IPS-NIHi11 (cell line): ENCODE measurements at places on chromosomes 7 and 10.

- no peak for DNase-seq
Measured at GRCh38 chr10:77680811-77681210, 43.2 kb upstream of the KCNMA1 start.

DNA sequence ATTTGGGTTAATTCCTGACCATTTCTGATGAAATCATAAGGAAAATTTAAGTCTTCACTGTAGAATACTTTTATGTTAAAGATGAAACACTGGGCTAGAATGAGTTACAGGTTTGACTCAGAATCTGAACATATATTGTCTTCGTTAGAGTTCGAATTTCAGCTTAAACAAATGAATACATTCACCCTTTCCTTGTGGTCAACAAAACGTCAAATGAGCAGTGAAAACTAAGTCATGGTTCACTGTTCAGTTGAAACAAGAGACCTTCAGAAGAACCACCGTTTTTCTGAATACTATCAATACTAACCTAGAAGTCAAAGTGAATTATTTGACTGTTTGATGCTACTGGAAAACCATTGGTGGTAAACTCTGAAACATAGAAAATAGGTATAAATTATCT, 235.2 kb upstream of the ZWINT start:
- no peak for DNase-seq

GRCh38 chr10:78473006-78473405, 439.3 kb downstream of the RPS24 start:
- DNase-seq: peak; percentile 80

DNA sequence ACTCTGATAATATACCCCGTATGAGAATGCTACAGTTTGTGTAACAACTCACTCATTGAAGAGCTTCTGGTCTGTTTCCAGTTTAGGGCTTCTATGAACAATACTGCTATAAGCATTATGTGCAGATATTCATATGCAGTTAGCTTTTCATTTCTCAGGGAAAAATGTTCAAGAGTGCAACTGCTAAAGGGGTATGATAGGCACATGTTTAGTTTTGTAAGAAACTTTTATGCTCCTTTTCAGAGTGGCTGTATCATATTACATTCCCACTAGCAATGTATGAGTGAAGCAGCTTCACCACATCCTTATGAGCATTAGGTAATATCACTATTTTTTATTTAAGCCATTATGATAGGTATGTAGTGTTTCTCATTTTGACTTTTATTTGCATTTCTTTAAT, 182.6 kb upstream of the CXCL12 start:
- no peak for DNase-seq

DNA sequence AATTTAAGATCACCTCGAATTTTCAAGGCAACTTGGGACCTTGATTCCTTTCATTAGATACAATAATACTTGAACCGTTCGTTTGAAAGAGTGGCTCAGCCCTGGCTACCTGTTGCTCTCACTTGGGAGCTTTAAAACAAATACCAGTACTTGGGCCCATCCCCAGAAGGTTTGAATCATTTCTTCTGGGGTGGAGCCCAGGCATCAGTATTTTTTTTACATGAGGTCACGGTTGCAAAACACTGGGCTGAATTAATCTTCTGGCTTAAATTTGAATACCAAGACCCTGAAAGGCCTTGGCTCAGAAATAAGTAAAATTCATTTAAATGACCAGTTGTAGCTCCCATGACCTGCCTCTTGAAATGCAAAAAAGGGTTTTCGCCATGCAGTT, 214.9 kb downstream of the CREB5 start:
- no peak for DNase-seq

DNA sequence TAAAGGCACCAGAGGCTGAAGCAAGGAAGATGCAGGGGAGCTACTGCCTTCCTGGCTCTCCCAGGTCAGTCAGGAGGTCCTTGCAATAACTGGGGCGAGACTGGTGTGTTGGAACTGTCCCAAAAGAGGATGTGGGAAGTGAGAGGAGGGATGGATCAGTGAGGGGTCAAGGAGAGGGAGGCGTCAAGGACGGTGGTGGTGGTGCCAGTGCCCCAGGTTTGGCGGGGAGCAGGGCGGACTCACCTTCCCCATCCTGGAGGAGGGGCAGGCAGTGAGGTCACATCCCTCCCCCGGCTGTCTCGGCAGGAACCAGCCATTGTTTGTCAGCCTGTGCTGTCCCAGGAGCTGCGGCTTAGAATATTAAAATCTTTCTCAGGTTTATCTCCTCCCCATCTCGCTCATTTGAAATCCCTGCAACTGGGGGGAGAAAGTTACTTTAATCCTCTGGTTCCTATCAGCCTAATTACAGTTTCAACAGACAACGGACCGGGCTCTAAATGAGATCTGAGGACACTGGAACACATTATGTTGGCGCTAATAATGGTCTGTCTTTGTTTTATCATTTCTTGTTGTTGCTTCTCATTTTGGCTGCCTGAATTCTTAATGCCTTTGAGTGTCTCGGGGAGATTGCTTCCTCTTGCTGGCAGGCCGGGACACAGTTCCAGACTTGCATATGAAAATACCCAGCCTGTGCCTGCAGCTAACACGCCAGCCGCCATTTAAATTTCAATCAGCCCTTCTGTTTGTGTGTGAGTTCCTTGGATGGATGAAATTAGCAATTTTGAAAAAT, 387.5 kb downstream of the RPS24 start:
- DNase-seq: no peak

GRCh38 chr7:150620617-150621371, 11.4 kb downstream of the GIMAP6 start:
- DNase-seq: no peak

- peak; percentile 28 for DNase-seq
Measured at GRCh38 chr7:25216837-25217236, 11.4 kb downstream of the NPVF start.

GRCh38 chr7:102913826-102914225, 1.0 kb downstream of the LRRC17 start:
- no peak for DNase-seq

- no peak for DNase-seq
Measured at GRCh38 chr10:21532694-21533466, 1.2 kb upstream of the MLLT10 start.
